ENCODE measurements at places on chromosomes 6 and 20. TPM values are rescaled to one million over a fixed set of nuclear protein-coding genes. Genes with fewer than 3 reads are reported as not detected.

The TNF gene
- not detected for total RNA-seq

GRCh38 chr6:132418235-132418965 lies 17.1 kb upstream of the MOXD1 start:
- no peak for DNase-seq

- DNase-seq = peak; percentile 53
Observed at GRCh38 chr6:82364087-82365015, 734 bp downstream of the TPBG start.

The MEI4 gene
- not detected for total RNA-seq

DNA sequence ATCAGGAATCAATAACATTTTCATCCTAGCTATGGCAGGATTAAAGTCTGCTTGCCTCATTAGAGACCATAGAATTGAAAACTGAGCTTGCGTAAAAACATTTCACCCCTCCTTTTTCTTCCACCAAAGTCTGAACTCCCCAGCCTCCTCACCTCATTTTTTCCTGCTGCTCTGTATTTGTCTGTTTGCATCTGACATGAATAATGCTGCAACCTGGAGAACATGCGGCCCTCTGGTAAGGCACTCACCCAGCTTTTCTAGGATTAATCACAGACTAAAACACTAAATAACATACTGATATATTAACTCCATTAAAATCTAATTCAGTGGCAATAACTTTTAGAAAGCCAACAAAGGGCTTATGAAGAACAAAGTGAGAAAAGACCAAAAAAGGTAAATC lies 677.7 kb upstream of the NRSN1 start:
- no peak for DNase-seq

DNA sequence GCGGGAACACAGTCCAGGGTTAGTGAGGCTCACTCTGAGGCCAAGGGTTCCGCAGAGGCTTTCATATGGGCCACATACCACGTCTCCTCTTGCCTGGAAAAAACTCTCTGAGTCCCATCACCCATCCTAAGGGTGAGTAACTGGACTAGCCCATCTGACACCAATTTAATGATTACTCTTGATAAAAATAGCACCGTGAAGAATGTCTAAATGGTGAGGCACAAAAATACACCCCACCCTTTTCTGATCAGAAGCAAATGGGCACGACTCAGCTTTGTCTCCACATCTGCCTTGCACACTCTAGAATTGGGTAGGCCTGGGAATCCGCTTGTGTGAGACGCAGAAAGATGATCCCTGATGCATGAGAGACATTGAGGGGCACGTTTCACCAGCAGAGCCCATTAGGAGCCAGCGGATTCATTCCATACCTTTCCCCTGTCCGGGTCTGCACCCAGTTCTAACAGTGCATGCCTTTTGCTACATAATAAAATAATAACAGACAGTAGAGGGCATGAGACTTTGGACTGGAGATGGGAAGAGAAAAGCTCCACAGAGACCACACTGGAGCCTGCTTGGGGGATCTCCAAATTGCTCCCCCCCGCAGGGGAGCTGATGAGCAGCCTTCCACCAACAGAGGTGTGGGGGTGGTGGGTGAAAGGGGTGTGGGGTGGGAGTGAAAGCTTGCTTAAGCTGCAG lies 110.0 kb upstream of the KCNK16 start:
- DNase-seq = no peak
